ENCODE measurements at places on chromosomes 1 and 21. TPM values are rescaled to one million over a fixed set of nuclear protein-coding genes. Genes with fewer than 3 reads are reported as not detected.
A peak's percentile ranks its signal among the peaks of the same experiment; 100 is the strongest.

Gene ITSN1
- polyA plus RNA-seq, result 67.1 TPM

Gene S100A7A
- not detected for polyA plus RNA-seq

Gene CA6
- not detected for polyA plus RNA-seq

Gene CD1B
- polyA plus RNA-seq, result not detected

Gene ITLN1
- not detected for polyA plus RNA-seq

Gene B3GALT2
- polyA plus RNA-seq, result 4.3 TPM

Gene LGR6
- polyA plus RNA-seq, result 0.02 TPM

DNA sequence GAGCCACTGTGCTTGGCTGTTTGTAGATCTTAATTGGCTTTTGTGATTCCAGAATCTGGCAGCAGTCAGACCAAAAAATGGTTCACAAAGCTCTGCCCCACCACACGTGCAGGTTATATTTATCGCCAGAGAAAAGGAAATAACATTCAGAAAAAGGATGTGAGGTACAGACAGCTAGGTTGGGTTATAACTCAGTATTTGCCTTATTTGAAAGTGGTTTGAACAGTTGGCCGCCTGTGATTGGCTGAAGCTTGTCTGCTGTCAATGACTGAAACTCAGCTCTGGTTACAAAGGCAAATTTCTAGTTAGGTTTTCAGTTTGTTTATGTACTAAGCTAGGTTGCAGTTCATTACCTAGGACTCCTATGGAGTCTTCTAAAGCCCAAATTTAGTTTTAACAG, 9.6 kb downstream of the SH3BGR start:
- DNase-seq, result no peak

DNA sequence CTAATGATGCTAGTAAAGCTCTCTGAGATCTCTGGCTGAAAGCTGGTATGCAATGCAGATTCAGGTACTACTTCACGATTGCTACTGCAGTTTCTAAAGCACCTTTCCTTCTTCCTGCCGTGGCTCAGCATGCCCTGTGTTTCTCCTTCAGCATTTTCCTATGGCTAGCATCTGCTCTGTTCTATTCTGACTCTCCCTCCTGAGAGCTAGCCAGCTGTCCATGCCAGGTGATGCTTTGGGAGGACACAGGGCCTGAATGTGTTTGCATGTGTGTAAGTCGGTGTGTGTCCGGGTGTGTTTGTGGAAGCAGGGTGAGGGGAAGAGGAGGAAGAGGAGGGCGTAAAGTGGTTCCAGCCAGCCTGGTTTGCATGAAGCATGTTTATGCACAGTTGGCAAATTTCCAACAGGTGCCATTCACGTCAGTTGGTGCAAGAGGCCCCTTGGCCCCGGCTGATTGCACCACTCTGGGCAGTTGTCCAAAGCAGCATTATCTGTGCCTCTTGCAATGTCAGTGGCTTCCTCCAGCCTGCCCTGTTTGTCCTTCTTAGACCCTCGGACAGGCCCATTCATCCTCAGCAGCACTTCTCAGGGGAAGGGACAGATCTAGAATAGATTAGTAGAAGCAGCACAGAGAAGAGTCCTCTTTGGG, 433.3 kb downstream of the DISC1 start:
- DNase-seq, result no peak

DNA sequence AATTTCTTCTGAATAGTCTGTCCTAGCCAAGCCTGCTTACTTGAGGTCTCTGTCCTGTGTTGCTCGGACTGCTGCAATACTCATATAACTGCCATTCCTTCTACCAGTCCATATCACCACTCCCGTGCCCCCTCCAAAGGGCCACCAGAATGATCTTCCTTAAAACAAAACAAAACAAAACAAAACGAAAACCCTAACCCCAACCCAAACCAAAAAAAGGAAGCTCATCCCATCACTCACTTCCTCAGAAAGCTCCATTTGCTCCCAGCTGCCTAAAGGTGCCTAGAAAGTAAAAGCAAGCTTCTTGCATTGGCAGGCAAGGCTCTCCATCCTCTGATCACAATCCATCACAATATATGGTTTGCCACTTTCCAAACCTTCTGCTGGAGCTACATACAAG, 20.3 kb downstream of the USP24 start:
- DNase-seq, result no peak

- no peak for DNase-seq
These were observed 6.7 kb downstream of the CRP start for GRCh38 chr1:159707472-159708260.

GRCh38 chr21:45405271-45405818, 380 bp downstream of the COL18A1 start:
- no peak for DNase-seq

DNA sequence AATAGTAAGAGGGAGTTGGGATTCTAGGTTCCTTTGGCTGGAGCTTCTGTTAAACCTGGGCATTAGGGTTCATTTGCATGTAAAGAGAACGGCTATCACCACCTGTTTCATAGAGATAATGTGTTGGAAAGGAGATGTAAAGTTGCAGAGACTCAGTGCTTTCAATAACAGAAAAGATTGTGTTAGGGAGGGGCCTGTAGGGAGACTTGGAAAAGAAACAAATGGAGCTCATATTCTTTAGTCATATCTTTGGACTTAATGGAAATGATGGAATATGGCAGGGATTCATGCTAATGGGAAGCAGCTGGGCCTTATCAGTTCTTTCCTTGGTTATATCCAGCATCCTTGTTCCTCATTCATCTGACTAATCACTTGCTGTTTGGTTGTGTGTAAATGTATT, 144.9 kb downstream of the CD247 start:
- peak; percentile 53 for DNase-seq

GRCh38 chr21:16578912-16579311, 849.1 kb downstream of the USP25 start:
- DNase-seq, result peak; percentile 59

DNA sequence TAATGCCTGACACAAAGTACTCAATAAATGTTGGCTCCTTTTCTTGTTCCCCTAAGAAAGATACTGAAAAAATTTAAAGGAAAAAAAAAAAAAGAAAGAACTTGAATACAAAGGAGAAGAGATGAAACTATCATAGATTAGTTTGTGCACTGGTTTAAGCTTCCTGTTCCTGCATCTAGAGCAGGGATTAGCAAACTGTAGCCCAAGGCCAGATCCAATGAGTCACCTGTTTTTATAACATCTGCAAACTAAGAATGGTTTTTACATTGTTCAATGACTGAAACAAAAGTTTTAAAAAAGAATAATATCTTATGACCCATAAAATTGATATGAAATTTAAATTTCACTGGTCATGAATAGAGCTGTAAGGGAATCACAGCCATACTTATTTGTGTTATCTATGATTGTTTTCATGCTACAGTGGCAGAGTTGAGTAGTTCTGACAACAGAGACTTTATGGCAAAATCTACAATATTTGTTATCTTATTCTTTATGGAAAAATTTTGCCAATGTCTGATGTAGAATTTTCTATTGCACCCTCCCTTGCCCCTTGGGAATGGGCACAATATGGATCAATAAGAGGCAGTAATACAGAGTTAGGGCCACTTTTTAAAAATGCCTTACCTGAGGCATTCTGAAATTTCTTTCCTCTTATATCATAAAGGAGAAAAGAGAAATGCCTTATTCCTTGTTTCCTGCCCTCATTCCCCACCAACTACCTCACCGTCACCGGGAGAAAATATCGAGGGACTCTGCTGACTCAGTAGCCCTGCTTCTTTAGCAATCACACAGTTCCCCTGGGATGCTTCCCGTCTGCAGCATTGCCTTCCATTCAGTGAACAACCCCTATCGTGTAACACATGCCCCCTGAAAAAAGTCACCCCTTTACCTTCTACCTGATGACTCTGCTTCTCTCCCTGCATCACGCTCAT, 50.6 kb downstream of the WDR64 start:
- peak; percentile 38 for DNase-seq

GRCh38 chr1:190578526-190578925, 100.9 kb upstream of the BRINP3 start:
- no peak for DNase-seq

DNA sequence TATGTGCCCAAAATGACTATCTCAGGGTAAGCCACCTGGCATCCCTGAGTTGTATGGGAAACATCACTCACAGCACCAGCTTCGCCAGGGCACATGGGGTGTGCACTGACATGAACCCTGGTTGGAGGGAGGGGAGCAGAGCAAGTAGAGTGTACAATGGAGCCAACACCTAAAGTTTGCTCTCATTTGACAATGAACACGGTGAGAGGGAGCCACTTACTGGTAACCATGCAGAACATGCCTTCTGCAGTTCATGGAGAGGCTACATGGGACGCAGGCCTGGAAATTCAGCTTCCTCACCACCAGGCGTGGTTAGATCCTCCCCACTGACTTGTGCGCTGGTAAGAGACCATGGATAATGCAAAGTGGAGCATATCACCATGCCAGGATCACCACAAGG, 10.0 kb upstream of the CPLANE2 start:
- no peak for DNase-seq

- DNase-seq, result no peak
These were observed 173.6 kb upstream of the RAB4A start for GRCh38 chr1:229097356-229097755.

DNA sequence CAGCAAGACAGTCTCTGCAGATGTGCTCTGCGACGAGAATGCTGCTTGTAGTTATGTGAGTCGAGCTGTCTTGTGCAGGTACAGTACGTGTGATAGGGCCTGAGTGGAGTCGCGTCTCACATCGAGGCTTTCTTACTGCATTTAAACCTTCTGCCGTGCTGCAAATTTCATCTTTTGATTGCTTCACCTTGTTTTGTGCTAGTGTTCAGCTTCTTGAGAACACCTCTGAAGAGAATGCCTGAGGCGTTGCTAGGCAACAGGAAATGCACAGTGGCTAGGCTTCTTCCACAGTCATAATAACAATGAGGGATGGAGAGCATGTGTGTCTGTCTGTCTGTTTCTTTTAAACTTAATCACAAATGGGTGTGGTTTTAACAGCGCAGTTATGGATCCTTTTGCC, 52.9 kb downstream of the MRPS6 start:
- peak; percentile 16 for DNase-seq

DNA sequence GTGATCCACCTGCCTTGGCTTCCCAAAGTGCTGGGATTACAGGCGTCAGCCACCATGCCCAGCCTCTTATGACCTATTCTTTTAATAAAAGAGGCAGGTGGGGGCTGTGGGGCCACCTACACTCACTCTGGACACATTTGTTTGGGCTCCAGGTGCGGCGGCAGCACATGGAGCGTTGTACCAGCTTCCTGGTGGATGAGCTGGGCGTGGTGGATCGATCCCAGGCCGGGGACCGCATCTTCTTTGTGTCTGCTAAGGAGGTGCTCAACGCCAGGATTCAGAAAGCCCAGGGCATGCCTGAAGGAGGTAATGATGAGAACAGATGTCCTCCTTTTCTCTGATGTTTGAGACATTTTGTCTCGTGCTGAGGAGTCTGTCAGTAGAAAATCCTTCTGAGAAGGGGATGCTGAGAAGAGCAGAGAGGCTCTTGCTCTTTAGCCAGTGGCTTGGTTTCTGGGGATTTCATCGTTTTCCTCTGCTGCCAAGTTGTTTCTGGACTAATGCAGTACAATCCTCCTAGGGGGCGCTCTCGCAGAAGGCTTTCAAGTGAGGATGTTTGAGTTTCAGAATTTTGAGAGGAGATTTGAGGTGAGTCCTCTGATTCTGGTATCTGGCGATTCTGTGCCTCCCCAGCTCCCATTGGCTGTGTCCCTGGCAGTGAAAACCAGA, 17.9 kb upstream of the MIIP start:
- peak; percentile 87 for DNase-seq

GRCh38 chr21:35908311-35909078, 151.8 kb downstream of the SETD4 start:
- DNase-seq, result no peak

DNA sequence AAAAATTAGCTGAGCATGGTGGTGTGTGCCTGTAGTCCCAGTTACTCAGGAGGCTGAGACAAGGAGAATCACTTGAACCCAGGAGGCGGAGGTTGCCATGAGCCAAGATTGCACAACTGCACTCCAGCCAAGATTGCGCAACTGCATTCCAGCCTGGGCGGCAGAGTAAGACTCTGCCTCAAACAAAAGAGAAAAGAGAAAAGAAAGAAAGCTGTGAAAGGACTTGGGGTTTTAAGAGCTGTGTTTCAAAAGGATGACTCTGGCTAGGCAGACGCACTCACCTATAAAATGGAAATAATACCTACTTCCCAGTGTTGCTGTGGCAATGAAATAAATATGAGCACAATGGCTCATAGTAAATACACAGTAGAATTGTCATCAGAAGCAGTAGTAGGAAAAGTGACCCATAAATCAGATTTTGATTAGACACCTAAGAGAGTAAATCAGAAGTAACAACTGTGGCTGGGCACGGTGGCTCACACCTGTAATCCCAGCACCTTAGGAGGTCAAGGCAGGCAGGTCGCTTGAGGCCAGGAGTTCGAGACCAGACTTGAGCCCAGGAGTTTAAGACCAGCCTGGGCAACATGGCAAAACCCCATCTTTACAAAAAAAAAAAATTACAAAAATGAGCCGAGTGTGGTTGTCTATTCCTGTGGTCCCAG, 45.9 kb upstream of the PUM1 start:
- peak; percentile 64 for DNase-seq

- DNase-seq, result peak; percentile 32
These were observed 43.8 kb downstream of the CD53 start for GRCh38 chr1:110916669-110917306.

GRCh38 chr1:107940701-107941100, 24.3 kb downstream of the VAV3 start:
- DNase-seq, result no peak

GRCh38 chr1:9207086-9207485, 27.5 kb upstream of the H6PD start:
- DNase-seq, result peak; percentile 55

DNA sequence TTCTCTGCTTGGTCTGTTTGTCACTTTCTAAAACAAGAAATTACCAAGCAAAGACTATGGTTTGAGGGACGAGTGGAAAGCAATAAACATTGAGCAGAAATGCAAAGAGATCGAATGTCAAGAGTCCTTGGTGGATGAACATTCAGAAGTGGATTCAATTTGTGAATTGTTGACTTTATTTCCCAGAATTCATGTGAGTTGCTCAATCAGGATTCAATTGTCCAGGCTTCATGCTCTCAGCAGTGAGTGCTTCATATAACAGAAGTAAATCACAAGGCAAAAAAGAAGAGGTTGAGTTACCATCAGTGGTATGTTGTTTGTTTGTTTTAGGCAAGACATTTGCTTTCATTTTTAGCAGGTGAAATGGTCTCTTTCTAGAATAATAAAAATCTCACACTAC, 31.9 kb downstream of the NGF start:
- no peak for DNase-seq

DNA sequence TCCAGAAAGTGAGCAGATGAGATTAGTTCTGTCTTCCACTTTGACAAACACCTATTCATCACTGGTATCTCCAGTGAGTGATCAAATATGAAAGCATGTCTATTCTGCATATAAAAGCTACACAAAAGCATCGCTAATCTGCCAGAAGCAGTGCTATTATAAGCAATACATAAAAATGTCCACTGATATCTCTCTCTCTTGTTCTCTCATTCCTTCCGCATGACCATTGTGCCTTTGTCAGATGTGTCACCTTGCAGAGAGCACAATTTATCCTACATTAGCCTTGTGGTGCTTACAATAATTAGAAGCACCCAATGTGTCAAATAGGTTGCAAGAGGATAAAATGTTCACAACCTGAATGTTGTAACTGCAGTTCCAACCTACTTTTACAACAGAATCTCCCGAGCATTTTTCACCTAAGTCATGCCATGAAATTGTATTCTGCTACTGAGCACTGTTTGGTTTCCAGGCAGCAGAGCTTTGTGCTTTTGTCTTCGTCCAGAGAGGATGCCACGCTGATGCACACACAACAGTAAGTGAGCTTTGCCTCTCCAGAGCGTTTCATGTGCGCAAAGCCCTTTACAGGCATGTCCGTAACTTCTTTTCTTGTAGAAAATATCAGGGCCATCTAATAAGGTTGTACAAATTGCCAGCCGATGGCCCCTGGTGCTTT, 198.7 kb upstream of the PLD5 start:
- DNase-seq, result no peak

- no peak for DNase-seq
These were observed 360.7 kb downstream of the MRPL39 start for GRCh38 chr21:25246546-25246945.
